ENCODE measurements at places on chromosomes 16 and 17. TPM values are rescaled to one million over a fixed set of nuclear protein-coding genes. Genes with fewer than 3 reads are reported as not detected.

DNA sequence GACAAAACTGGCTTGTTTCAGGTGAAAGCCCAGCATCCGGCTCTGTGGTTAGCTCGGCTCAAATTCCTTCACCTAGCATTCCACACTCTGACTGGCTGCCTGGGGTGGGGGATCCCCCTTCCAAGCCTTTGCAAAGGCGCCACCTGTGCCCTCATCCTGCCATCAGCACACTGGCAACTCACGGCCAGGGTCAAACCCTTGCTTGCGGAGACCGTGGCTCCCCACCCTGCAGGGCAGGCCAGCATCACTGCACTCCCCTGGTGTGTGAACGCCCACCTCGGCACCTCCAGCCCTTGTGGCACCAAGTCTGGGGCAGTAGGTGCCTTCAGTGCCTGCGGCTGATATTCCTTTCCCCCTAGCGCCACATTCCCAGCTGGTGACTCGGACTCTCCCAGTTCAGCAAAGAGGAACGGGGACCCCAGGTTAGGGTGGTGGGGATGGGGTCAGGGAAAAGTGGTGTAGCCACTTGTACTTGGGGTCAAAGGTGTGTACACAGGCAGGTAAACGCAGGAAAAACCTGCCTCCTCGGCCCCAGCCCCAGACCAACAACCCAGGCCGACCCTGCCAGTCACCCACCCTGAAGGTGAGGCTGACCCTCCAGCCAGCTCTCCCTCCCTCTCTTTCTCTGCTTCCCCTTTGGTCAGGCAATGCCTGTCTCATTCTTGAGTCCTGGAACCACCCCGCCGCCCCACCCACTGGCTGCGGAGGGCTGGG lies 1.1 kb downstream of the FLII start:
- DNase-seq, result peak; percentile 41

DNA sequence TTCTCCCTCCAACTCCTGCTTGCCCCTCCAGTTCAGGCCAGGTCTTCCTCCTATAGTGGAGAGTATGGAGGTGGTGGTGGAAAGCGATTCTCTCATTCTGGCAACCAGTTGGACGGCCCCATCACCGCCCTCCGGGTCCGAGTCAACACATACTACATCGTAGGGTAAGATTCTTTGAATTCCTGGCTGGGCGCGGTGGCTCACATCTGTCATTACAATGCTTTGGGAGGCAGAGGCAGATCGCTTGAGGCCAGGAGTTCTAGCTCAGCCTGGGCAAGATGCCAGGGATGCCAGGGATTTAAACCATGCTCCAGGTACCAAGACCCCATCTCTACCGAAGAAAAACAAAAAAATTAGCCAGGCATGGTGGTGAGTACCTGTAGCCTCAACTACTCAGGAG lies 1.4 kb downstream of the ZG16 start:
- DNase-seq, result no peak

- DNase-seq, result no peak
These were observed 33.5 kb upstream of the ETV4 start for GRCh38 chr17:43579566-43580140.

- peak; percentile 56 for DNase-seq
These were observed 43.9 kb upstream of the TEX2 start for GRCh38 chr17:64306850-64307463.

DNA sequence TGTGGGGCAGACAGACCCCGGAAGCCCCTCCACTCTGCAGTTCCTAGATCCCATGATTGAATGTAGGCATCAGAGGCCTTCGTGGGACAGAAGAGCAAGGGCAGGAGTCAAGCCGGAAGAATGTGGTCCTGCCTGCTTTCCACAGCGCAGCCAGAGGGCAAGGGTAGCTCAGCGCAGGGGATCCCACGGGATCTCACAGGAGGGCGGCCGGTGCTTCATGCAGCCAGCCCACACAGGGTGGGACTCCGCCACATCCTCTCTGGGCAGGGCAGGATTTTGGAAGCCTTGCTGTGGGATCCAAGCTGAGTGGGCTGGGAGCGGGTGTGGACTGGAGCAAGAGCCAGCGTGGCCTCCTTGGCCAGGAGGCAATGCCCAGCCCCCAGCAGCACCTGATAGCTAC lies 13.0 kb downstream of the KATNB1 start:
- DNase-seq, result no peak

- no peak for DNase-seq
These were observed 64.8 kb downstream of the KANSL1 start for GRCh38 chr17:46128453-46128852.

DNA sequence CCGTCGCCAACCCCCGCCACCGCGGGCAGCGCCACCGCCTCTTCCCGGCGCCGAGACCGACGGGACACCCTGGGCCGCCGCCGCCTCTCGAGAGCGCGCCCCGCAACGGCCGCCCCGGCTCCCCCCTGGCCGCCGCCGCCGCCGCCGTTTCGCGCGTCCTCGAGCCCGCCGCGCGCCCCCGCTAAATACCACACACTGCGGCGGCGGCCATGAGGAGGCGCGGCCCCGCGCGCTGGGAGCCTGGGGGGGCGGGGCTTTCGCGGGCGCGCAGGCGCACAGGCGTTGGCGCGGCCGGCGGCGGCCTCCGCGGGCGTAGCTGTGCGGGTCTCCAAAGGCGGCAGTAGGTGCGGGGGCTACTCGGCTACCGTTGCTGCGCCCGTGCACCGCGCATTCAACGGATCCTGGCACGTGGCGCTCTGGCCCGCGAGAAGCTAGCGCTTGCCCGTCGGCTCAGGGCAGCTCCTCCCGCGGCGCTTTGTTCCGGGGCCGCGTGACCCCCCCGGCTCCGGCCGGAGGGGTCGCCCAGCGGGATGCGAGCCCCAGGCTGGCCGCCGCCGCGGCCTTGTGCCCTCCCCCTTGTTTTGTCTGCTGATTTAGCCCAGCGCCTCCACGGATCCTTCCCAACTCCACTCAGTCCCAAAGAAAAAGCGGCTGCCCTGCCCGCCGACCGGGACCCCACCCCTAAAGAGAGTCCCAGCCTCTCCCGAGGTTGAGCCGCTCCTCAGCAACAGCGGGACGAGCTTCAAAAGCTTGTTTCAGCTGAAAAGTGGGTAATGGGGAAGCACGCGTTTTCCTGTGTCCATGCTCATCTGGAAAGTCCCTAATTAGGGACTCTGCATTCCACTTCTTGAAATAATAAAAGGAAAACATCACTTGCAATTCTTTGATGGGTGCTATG lies at the start of gene SIAH1:
Gene SIAH1 (minus strand): TSS at position 161 of the 898 bp plus-strand sequence. CDS start 22,985 bp downstream, outside the sequence.
- peak; percentile 69 for DNase-seq

DNA sequence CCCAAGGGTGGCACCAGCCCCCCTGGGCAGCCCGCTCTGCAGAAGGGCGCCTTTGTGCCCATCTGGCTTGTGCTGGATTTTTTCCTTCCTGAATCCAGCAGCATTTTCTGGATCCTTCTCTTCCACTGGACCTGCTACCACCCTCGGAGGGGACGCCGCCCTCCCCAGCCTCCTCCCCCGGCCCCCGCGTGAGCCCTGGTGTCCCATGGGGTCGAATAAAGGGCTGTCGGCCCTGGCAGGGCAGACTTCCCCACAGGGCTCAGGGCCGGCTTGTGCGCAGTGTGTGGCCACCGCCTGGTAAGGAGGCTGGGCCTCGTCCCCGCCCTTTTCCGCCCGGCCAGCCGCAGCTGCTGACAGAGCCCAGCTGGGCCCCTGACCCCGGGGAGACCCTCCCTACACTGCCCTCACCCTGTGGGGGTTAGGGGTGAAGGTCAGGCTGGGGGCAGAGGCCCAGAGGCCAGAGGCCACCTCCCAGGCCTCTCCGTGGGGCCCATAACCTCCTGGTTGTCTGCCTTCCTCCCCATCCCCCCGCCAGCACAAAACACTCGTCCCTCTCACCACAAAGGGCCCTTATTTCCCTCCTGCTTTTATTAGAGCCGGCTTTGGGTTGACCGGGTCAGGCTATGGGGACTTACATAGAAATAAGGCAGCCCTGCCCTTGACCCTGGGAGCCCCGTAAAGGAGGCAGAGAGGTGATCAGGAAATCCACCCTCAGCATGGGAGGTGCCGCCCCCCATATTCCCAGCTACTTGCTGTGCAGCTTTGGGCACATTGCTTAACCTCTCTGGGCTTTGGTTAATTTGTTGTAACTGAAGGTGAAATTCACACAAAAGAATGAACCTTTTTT lies 179.3 kb upstream of the CIBAR2 start:
- no peak for DNase-seq

DNA sequence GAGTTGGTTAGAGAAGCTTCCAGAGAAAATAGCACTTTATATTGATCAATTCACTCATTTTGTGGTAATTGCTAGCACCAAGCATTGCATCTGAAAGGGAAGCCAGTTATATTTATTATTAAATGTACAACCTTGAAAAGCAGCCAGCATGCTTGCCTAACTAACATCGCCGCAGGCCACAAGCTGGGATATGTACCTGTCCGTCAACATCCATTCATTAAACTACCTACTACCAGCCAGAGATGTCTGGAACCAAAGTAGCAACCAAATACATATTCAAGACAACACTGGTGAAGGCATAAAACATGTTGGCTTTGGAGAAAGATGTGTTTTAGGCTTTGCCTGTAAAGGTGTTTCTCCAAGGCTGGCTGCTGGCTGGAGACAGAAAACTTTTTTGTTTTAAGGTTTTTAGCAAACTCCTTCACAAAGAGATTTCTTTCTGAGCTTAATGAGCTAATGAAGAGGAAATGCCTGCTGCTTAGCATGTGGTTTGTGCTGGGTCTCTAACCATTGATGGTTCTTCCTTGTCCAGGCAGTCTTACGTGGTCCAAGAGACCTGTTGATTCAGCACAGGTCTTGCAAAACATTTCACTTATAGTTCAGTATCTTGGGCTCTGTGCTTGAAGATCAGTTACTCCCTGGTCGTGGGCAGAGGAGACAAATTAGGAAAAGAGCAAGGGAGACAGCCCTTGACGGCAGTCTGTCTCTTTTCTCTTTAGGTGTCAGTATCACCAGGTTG lies 3.1 kb downstream of the ITPRIPL2 start:
- no peak for DNase-seq

- no peak for DNase-seq
These were observed 25.7 kb downstream of the GSE1 start for GRCh38 chr16:85638695-85639409.

DNA sequence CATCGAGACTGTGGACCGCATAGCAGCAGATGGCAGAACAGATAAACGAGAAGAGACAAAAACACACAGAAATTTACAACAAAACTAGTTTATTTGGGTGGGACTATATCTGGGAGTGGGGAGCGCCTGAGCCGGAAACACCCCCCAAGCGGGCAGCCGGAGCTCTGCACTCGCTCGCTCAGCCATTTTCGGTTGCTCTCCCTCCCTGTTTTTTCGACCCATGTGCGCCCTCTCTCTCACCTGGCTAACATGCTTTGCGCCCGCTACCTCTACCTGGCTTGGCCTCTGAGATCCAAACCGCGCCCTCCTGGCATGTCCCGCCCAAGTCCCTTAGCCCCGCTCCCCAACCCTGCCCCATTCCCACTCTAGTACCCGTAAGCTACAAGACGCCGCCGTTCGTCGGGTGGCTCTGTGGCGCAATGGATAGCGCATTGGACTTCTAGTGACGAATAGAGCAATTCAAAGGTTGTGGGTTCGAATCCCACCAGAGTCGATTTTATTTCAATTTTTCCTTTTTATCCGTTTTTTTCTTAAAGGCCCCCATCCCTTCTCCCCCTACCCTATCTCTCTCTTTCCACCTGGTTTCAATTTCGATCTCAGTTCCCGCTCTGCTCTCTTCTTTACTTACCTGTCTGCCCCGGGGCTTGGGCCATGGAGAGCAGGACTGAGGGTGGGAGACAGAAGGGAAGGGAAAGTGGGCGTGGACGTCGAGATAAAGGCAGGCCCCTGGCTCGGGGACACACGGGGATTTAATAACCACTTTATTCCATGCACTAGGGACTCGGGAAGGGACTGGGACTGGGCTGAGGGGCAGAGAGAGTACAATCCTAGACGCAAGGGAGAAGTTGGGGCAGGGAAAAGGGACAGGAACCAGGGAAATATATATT lies 2.4 kb upstream of the ALOXE3 start:
- no peak for DNase-seq

DNA sequence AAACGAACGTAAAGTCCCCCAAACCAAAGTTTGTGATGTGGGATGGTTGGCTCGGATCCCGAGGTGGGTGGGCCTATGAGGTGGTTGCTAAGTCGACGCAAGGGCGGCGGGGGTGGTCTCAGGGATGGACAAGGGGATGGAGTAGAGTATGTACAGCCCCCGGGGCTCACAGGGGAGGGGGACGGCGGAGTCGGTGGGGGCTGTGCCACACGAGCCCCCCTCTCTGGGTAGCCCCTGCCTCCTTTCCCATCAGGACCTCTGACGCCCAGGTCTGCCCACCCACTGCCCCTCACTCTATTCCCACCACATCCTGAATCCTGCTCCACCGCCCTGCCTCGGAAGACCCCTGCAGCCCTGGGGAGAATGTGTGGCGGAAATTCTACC lies 15.2 kb downstream of the IL34 start:
- no peak for DNase-seq

DNA sequence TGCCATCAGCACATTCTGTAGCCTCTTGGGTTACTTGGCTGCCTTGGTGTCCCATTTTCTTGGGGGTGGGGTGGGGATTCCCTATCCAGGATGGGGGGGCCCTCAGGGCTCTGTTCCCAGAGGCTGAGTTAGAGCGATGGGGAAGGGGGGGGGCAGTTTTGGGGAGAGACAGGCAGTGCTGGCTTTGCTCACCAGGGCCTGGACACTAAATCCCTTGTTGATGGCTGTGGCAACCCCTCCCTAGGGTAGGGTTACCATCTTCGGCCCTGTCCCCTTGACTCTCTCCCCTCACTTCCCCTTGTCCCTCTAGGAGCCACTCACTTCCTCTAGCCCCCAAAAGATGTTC lies 660 bp upstream of the ATP2A1 start:
- DNase-seq, result no peak

DNA sequence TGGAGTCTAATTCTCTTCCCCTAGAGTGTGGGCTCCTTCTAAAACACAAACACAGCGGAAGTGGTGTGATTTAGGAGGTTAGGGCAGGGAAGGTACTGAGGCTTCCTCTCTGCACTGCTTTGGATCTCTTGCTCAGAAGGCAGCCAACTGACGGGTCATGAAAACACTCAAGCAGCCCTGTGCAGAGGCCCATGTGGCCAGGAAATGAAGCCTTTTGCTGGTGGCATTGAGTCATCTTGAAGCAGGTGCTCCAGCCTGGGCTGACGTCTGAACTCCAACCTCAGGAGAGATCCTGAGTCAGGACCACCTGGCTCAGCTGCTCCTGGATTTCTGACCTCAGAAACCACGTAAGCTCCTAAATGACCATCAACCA lies 72.9 kb downstream of the MRM1 start:
- DNase-seq, result no peak

DNA sequence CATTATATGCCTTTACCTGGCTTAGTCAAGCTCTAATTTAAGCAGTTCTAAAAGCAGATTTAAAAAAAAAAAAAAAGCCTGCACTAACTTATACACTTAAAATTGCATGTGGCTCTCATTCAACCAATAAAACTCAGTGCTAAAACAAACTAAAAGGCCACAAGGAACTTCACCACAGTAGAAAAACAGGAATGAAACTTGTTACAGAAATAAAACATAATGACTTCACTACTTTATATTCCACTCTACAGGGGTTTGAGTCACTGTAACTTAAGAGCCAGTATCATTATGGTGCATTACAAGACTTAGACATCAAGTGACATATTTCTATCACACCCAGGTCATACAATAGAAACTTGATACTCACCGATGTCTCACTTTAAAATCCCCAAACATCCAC lies 11.1 kb downstream of the CA10 start:
- no peak for DNase-seq

- no peak for DNase-seq
These were observed 2.8 kb downstream of the DRC3 start for GRCh38 chr17:17975436-17975835.

- no peak for DNase-seq
These were observed 15.4 kb downstream of the CD7 start for GRCh38 chr17:82301916-82302567.

Gene CENPN
- total RNA-seq, result 7.1 TPM

Gene CCL17
- not detected for total RNA-seq

Gene AATK
- 3.8 TPM for total RNA-seq

Gene MMP28
- 54.4 TPM for total RNA-seq

Gene HSF4
- total RNA-seq, result 38.6 TPM

Measured in omental fat pad (tissue), 4 donors.